A549 (cell line): ENCODE measurements at places on chromosomes 1 and 21.

- DNase-seq = no peak
Measured at GRCh38 chr1:240496356-240496755, 115.6 kb downstream of the GREM2 start.

GRCh38 chr1:9573723-9574122 lies 15.0 kb upstream of the TMEM201 start:
- no peak for DNase-seq

DNA sequence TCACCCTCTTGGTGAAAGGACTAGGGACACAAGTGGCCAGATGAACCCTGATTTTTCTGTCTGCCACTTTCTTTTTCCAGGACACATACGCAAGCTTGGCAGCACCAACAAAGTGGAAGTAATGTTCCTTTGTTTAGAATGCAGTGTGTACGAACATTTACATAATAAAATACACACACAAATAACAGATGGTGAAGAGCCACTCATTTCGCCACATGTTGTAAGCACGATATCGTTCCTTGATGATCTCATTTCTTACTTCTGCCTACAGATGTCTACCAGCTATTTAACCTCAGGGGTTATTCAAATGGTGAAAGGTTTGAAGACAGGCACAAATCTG lies 670.2 kb upstream of the CXADR start:
- DNase-seq = no peak

GRCh38 chr1:27487966-27488884 lies 1.7 kb downstream of the WASF2 start:
- peak; percentile 16 for DNase-seq
